CD4-positive, alpha-beta T cell treated with Interleukin-15 for 1 hour (primary cell): ENCODE measurements at places on chromosomes 16 and 17.

- DNase-seq, result no peak
These were observed 8.6 kb upstream of the PECAM1 start for GRCh38 chr17:64399071-64399766.

- DNase-seq, result no peak
These were observed 18.5 kb upstream of the TERF2 start for GRCh38 chr16:69404275-69404805.

- no peak for DNase-seq
These were observed 8.4 kb upstream of the SHCBP1 start for GRCh38 chr16:46629331-46630219.

DNA sequence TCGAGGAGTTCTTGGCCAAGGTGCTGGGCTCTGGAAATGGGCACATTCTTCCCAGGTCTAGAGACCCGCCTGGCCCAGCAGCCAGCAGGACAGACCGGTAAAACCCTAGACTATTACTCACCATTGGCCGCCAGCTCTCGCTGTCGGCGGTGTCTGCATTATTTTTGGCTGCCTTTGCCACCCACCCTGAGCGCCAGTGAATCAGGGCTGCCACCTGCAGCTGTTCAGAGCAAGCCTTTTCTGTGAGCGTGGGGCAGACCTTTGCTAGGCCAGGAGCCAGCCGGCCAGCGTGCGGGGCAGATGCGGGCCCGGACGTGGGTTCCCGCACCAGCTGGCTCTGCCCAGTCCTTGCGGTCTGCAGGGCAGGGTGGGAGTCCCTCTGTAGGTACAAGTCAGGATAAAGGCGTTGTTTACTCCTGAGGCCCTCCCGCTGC is 15.8 kb upstream of the CLEC18A start:
- DNase-seq, result no peak

DNA sequence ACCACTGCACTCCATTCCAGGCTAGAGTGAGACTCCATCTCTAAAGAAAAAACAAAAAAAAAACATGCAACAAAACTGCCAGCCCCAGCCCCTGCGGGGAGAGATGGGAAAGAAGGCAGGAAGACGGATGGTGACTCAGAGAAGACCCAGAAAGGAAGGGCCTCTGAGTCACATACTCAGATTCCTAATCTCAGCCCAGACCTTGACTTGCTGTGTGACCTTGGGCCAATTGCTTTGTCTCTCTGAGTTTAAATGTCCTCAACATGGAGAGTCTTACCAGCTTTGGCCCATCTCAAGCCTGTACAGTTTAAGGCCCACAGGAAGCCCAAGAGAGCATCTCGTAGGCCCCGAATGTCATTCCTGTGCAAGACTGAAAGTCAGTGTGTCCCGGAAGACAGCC is 86.5 kb upstream of the LHX1 start:
- no peak for DNase-seq

DNA sequence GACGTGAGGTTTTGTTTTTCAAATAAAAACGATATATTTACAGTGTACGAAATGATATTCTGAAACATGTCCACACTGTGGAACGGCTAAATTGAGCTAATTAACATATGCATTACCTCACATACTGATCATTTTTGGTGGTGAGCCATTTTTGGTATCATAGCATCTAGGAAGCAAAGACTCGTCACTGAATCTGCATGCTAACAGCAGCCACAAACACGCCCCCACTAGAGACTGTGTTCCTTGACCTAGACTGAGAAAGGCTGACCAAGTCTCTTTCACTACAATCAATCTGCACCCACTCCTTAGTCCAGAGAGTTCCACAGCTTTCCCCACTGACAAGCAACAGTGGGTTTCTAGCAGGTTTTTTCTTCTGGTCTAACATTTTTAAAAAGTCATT is 29.5 kb downstream of the NPLOC4 start:
- DNase-seq, result no peak

GRCh38 chr17:74297941-74298340 is 23.9 kb downstream of the DNAI2 start:
- no peak for DNase-seq
